ENCODE measurements at places on chromosomes 5 and 9.

- peak; percentile 58 for DNase-seq
Observed at GRCh38 chr5:95620870-95621838, 1.3 kb downstream of the GPR150 start.

GRCh38 chr5:144249755-144250464 lies 79.2 kb downstream of the KCTD16 start:
- no peak for DNase-seq

DNA sequence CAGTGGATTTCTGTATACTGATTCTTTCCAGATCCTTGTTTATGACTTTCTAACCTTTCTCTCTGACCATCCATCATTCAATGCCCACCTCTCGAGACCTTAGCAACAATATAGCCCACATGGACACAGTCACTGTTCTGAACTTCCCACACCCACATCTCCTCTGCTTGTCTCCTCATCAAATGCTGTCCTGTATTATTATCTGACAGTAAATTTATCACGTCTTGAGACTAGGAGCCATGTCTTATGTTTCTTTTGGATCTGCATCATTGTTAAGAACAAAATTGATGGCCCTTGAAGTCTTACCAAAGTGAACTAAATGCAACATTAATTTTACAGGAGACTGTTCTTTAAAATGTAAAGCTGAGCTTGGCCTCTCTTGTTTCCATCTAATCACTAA lies 495.4 kb upstream of the KLF4 start:
- no peak for DNase-seq

DNA sequence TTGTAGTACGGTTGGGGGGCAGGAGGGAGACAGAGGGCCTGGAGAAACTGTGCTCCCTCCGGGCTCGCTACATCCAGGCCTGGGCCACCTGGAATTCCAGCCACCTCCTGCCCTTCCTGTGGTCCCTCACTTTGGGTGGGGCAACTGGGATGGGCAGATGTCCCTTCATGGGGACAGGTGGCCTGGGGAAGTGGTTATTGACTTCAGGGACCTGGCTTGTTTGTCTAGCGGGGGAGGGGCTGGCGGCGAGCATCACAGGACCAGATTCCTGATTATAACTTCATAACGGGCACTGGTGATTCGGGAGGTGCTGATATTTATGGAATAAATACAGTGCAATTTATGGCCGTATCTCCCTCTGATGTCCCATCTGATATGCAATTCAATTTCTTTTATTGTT lies 20.1 kb upstream of the LAMC3 start:
- no peak for DNase-seq
